ENCODE measurements at places on chromosomes 4 and X.

GRCh38 chrX:38154818-38155217 is 65.9 kb downstream of the SRPX start:
- DNase-seq, result no peak

DNA sequence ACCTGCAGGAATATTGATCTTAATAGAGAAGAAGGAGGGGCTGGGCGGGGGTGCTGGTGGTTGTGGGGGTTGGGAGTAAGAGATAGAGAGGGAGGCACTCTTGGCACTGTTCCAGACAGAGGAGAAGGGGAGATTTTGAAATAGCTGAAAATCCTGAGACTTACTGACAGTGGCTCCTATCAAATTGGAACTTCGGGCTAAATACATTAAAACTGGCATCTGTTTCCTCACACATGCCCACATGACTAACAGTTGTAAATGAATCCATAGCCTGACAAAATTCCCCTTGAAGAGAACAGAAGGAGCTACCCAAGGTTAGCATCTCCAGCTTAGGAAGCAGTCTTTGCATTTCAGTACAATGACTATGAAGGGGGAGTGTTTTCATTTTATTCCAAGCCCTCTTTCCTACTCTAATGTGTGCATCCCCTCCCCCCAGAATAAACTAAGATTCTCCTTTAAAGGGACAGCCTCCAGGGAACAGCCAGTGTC is 1.4 kb downstream of the DCX start:
- DNase-seq, result no peak

GRCh38 chr4:76709772-76710090 is 188.2 kb downstream of the SOWAHB start:
- DNase-seq, result no peak

DNA sequence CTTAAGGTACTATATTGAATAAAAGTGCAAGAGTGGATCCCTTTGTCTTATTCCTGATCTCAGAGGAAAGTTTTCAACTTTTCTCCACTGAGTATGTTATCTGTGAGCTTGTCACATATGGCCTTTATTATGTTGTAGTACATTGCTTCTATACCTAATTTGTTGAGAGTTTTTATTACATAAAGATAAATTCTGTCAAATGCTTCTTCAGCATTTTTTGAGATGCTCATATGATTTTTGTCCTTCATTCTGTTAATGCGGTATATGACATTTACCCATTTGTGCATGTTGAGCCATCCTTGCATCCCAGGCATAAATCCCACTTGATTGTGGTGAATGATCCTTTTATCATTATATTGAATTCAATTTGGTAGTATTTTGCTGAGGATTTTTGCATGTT is 11.0 kb downstream of the SLC25A31 start:
- DNase-seq, result no peak

DNA sequence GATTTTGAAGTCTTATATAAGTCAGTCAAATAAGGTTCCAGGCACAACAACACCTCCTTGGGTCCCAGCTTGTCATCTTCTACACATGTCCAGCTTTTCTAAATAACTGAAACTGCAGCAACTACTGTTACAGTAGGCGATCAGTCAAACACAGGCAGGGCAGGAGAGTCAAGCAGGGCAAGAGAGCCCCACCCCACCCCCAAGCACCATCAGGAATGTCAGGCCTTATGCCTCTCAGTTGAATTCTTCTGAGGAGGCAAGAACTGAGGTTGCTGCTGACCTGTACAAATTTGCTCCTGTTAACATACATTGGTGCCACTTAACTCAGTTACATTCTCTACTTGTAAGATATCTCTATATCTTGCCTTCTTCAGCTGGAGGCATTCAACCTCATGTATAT is 608.8 kb upstream of the PCDH10 start:
- no peak for DNase-seq

DNA sequence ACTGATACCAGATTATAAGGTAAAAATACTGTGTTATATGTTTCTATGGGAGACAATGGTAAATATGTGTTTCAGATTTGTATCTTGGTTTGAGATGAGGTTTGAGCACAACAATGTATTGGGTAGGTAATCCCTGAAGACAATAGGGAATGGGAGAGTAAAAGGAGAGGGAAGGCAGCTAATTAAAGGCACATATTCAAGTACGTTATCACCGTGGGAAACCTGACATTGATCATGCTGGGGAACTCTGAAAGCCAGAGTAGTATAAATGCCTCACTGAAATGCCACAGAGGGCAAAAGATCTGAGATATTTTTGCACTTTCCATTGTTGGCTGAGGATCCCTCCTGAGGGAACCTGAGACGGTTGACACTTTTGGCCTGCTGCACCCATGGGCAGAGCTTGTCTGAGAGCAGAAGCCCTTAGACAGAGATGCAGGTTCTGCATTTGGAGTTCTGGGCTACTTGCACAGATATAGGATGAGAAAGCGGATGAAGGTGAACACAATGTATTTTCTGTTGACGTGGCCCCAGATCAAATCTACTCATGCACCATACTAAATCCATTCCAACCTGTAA is 506.7 kb downstream of the PCDH18 start:
- no peak for DNase-seq

DNA sequence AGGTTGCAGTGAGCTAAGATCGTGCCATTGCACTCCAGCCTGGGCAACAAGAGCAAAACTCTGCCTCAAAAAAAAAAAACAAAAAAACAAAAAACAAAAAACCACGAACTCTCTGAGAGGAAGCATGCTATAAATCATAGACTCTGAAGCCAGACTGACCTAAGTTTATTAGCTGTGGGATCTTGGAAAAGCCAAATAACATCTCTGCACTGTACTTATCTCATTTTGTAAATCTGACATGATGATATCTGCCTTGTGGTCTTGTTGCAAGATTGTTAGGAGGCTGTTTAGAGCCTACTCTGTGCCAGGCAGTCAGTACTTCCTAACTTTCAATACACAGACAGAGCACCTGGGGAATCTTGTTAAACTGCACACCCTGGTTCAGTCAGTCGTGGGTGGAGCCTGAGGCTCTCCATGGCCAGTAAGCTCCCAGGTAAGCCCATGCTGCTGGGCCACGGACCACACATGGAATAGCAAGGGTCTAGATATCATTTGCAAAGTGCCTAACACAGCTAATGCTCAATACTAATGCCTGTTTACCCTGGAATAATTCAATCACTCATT is 107.6 kb upstream of the SMIM10 start:
- no peak for DNase-seq

DNA sequence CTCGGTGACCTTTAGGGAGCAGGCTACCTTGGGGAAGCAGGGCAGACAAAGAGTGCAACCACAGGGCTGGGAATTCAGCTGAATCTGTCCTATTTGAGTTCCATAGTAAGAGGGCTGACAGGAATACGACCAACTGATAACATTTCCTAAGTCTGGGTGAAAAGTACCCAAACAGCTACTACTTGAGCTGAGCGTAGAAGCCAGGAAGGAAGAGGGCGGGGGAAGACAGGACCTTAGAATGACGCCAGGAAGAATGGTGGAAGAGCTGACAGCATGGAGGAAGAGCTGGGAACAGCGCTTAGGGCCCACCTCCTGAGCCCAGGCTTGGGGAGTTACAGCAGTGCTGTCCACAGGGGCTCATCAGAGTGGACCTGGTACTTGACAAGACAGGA is 14.4 kb downstream of the MECP2 start:
- no peak for DNase-seq

- DNase-seq, result no peak
Measured at GRCh38 chr4:76895619-76896018, 2.3 kb downstream of the SOWAHB start.

DNA sequence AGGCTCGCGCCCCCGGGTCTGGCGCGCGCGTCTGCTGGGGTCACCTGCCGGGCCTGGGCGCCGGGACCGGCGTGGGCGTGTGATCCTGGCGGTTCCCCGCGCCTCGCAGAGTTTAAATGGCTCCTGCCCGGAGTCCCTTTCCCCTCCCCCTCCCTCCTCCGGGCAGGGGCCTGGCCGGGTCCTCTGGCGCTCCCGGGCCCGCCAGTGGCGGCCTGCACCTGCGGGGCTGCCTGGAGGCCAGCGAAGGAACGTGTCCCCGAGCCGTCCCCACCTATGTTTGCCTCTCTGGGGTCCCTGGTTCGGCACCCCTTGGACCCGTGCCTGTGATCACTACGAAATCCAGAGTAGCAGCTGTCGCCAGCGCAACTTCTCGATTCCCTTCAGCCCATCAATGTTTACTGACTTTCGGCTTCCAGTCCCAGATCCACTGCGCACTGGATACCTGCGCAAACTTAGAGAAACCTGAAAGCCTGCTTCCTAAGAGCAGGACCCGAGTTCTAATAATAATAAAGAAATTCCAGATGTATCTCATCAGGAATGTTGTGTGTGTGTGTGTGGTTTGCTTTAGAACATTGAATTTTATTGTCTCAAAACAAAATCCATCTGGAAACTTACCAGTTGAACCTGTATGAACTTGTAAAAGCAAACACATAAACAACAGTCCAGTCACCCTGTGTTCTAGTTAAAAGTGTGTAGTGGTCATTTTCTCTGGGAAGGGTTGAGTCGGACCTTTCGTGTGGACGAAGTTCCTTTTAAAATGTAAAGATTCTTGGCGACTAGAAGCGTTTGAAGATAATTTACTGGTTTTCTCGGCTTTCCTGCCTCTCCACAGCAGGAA is 788 bp downstream of the SHROOM2 start:
- DNase-seq, result no peak

- no peak for DNase-seq
Measured at GRCh38 chr4:78520808-78521226, 30.8 kb upstream of the ANXA3 start.

GRCh38 chrX:31200430-31200829 is 128.6 kb upstream of the FTHL17 start:
- DNase-seq, result no peak
